ENCODE measurements at places on chromosomes 6 and 20.

GRCh38 chr20:62104791-62105345, 17.4 kb upstream of the LSM14B start:
- no peak for DNase-seq

GRCh38 chr6:9761220-9761619, 653.7 kb downstream of the TFAP2A start:
- DNase-seq: no peak

- DNase-seq: no peak
These were observed 21.0 kb upstream of the RNF24 start for GRCh38 chr20:4036351-4036750.

- DNase-seq: peak; percentile 76
These were observed 21.6 kb downstream of the DLL1 start for GRCh38 chr6:170269151-170269845.

GRCh38 chr20:59780494-59781185, 152.8 kb downstream of the SYCP2 start:
- no peak for DNase-seq

- DNase-seq: no peak
These were observed 7.8 kb upstream of the NR2E1 start for GRCh38 chr6:108157981-108158525.

- no peak for DNase-seq
These were observed 74.2 kb upstream of the RNF217 start for GRCh38 chr6:124887872-124888580.

GRCh38 chr6:100614386-100614785, 149.7 kb upstream of the SIM1 start:
- no peak for DNase-seq

DNA sequence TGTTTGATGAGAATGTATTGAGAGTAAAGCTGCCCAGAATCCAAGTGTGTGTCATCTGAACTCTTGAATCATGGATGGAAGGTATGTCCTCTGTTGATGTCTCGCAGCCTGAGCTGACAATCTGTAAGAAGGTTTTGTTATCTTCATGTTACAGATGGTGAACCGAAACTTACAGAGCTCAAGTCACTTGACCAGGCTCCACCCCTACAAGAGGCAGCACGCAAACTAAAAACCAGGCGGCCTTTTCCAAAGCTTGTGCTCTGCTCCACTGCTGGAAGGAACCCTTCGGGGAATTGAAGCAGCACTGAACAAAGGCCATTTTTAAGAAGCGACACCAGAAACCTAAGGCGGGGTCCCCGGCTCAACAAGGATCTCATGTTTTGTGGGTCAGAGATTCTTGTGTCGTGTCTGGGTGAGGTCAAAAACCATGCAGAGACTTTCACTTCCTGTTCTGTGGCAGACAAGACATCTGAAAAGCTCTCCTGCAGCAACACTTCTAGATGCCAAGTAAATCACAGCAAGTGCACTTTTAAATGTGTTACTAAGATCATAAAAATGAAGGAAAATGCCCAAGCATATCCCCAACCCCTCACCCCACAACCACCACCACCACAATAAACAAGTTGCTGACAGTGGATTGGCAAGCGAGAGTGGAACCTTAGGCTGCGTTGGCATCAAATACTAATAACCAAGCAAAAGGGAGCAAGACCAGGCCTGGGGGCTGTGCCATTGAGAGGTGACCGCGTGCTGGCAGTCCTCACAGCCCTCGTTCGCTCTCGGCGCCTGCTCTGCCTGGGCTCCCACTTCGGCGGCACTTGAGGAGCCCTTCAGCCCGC, 27.3 kb downstream of the NQO2 start:
- DNase-seq: no peak
